ENCODE measurements at places on chromosomes 4 and X.

GRCh38 chr4:67770422-67770821 is 16.2 kb upstream of the GNRHR start:
- DNase-seq: no peak

GRCh38 chr4:33532821-33533220 is 2711.5 kb downstream of the ARAP2 start:
- no peak for DNase-seq

- DNase-seq: no peak
Measured at GRCh38 chr4:52714597-52715254, 36.5 kb downstream of the ERVMER34-1 start.

- no peak for DNase-seq
Measured at GRCh38 chrX:30060718-30061117, 154.6 kb upstream of the MAGEB2 start.

DNA sequence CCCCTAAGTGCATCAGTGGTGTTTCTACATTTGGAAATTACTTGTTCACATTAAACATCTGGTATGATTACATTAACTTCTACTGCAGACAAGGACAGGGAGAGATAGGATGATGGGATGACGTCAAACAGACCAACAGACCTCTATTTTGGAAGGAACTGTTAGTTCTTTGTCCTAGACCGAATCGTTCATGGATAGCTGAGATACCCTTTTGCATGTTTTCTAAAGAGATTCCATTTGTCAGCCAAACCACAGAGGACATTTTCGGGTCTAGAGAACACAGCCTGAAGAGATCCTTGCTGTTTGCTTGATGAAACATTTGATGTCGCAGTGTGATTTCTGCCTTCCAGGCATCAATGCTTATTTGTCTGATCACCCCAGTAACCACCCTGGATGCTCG is 27.7 kb downstream of the CHST7 start:
- DNase-seq: no peak

DNA sequence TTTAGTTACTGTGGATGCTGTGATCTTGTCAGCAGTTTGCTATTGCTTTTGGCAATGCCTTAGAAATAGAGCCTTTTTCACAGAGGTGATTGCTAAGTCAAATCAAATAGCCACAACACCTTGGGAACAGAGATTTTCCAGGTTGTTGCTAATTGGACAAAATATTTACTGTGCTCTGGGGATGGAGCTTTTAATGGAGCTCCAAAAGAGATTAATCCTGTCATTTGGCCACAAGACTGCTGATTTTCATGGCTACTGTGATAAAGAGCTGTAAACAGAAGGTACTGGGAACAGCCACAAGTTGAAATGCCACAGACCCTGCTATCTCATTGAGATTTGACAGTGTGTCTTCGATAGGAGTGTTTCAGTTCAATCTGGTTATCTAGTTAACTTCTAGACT is 1715.2 kb upstream of the ADGRL3 start:
- DNase-seq: no peak

DNA sequence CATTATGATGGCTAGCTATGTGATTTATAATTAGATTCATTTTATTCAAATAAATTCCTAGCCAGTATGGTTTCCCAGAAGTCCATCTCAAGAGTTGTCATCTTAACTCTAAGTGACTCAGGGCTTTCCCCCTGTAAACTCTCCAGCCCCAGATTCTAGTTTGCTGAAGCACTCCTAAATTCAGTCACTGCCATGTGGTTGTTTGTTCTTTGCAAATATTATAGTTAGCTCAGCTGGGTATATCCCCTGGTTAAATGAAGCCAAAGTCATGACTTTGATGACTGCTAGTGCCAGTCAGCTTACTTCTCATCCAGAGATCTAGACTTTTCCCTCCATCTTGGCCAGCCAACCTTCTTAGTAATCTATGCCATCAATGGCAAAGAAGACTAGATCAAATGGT is 126.0 kb downstream of the GRIA3 start:
- no peak for DNase-seq

DNA sequence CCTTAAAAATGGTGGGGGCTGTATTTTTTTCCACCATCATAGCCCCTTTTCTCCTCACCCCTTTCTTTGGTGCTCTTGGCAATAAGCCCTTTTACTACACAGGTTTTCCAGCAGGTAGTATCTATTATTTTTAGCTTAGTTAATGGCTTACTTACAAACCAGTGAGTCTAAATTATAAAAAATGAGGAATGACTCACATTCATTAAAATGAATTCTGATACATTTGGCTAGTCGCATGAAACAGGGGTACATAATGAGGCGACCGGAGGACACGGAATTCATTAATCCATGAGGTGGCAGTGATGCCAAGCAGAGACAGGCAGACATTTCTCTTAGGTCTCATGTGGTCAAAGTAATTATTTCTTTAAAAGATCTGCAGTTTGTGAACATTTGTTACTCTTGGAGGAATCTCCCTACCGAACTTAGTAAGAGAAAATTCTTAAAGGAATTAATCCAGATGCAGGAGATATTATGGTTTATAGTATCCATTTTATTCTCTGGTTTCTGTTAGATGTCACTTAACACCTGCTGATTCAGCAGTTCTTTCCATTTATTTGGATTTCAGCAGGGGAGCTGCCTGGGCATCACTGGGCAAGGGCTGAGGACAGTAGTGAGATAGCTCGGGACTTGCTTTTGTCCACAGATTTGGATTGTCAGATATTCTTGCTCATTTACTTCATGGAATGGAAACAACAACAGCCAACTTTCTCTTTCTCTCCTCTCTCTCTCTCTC is 575.0 kb upstream of the NR3C2 start:
- no peak for DNase-seq

GRCh38 chr4:150976478-150977118 is 38.5 kb downstream of the LRBA start:
- DNase-seq: no peak

DNA sequence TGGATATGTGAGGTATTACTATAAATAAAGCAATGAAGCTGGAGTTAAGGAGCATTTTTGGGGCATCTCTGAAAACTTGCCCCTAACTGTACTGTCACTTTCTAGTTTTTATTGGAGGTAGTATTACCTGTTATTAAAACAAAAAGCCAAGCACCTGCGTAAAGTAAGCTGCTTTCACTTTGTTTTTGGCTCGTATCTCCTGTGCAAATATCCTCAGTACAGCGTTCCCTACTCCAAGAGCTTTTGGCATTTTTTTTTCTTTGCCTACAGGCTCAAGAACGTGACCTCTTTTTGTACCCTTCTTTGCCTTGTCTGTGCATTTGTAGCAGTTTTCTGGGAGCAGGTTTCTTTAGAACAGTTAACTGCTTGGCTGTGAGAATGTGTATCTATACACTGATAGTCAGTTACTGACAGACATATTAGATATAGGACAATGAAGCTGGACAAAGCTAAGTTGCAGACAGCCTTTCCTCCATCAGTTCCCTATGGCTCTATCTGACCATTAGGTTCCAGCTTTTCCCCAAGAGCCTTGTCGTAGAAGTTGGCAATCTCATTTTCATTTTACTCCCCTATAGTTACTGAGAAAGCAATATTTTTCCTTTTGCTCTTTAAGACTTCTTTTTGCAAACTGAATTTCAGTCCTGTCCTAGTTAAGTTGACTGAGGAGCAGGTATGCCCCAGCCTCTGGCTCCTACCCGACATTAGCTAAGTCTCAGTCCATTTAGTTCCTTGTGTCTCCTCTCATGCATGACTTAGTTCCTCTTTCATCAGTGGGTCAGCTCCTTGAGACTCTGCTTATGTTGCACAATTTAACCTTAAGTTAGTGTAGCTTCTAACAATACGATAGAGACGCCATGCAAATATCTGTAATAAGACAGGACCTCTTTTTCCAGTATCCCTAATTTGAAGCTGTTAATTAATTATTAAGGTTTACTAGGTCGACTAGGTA is 71.5 kb upstream of the HPRT1 start:
- DNase-seq: no peak

GRCh38 chrX:134998246-134998645 is 7.5 kb downstream of the SMIM10 start:
- DNase-seq: no peak

GRCh38 chr4:47876310-47876709 is 38.1 kb downstream of the NFXL1 start:
- DNase-seq: no peak

- no peak for DNase-seq
Measured at GRCh38 chr4:10123227-10124101, 6.9 kb upstream of the WDR1 start.

DNA sequence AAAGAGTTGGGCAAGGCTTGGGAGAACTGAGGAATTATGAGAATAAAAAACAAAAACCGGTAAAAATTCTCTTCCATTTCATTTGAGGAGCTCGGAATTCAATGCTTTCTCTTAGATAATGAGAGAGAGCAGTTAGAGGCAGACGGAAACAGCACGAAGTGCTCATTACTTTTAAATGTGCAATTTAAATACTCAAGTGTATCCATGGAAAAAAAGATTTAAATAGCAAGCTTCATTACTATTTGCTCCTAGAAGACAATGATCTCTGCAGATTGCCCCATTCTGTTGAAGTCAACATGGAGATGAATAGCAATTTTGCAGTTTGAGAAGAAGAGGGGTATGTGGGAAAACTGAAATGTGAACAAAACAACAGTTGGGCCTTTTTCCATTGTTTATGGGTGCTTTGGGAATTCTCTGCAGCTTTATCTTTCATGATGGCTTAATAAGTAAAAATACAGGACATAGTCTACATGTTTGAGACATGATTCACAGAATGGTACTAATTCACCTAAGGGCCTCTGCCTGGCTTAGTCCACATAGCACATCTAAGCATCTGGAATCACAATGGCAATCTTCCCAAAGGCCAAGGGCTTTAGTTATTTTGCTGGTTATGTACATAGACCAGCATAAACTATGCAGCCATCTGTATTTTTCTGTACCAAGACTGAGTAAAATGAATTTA is 512.7 kb upstream of the FAT1 start:
- no peak for DNase-seq

DNA sequence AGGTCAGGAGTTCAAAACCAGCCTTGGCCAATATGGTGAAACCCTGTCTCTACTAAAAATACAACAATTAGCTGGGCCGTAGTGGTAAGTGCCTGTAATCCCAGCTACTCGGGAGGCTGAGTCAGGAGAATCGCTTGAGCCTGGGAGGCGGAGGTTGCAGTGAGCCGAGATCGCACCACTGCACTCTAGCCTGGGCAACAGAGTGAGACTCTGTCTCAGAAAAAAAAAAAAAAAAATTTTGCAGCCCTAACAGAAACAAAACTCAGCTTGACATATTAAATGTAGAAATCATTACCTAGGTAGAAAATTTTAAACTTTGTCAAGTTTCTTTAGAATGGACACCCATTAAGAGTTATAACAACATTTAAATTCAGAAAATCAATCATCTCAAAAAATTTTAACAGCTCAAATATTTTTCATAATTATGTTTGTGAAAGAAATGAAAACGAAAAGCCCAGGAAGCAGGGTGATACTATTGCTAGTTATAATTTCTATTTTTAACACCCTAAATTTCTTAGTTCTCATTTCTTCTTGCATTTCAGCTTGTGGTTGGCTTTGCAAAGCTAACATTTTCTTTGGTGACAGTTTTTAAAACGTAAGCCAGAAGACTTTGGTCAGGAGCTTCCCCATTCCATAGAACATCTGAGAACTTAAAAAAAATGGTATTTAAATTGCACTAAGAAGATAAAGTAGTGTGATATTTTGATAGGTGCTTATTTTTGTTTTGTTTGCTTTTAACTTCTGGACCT is 33.3 kb upstream of the RBBP7 start:
- DNase-seq: no peak

GRCh38 chr4:56787380-56787779 is 34.1 kb downstream of the SPINK2 start:
- DNase-seq: peak; percentile 60

- no peak for DNase-seq
Measured at GRCh38 chrX:132367984-132368383, 120.9 kb downstream of the MBNL3 start.

- DNase-seq: no peak
Measured at GRCh38 chr4:40984051-40984450, 230.3 kb downstream of the APBB2 start.

DNA sequence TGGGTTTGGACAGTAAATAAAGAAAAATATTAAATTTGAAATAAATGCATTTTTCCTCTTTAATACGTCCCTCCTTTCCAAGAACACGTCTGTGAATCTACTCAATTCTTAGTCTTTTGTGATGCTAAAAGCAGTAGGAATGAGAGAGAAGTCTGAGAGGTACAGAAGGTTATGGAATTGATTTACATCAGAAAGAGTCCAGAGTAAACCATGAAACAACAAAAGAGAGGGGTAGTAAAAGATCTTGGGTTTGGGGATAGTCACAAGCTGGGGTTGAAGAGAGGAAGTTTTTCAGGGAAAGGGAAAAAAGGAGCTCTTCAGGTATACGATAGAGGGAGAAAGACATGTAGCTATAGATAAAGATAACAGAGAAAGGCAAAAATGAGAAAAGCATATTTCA is 215.4 kb downstream of the RAB28 start:
- no peak for DNase-seq

GRCh38 chrX:48488034-48488433 is 12.0 kb downstream of the FTSJ1 start:
- DNase-seq: no peak

GRCh38 chr4:7863911-7864681 is 75.6 kb downstream of the AFAP1 start:
- no peak for DNase-seq

DNA sequence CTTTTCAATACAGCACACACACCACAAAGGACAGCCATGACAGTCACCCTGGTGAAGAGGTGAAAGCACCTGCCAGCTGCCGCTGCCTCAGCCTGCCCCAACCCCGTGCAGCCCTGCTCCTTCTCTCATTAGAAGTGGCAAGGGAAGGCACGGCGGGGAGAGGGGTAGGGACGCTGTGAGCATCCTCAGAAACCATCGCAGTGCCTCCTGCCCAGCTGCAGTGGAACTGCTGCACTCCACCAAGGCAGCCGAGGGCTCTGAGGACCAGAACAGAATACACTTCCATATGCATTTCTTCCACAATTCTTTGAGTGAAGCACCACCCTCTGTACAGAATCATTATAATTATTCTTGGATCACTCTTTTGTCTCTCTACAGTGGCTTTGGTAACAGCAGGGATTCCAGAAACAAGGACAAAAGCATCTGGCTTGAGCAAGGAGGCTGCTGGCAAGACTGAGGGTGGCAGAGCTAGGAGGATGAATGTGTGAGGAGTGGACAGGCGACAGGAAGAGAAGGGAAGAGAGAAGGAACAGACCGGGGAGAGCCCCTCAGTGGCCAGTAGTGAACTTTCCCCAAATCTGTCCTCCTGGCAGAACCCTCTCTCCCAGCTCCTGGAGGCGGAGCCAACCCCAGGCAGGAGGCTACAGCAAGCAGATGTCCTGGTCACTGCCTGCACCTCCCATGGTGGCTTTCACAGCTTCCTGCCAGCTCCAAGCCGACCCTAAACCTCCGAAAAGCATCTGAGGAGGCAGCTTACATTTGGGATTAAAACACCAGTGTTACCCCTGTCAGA is 73.2 kb downstream of the MTNR1A start:
- DNase-seq: no peak

Data from right lung (tissue), 10 donors.